Calu3 (cell line): ENCODE measurements at places on chromosomes 7 and 10. TPM values are rescaled to one million over a fixed set of nuclear protein-coding genes. Genes with fewer than 3 reads are reported as not detected.

DNA sequence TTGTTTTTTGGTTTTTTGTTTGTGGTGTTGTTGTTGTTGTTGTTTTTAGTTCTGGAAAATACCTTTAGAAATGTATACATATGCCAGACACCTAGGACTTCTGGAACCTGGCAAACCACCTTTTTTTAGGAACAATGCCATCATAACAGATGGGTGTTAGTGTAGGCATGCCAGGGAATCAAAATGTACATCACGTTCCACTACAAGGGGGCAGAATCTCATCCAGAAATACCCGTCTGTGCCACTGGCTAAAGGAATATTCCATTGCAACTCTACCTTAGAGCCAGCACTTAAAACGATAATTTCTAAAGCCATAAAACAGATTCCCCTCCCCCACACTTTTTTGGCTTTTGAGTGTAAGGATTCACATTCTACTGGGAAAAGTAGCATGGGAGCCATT is 239.8 kb downstream of the ETV1 start:
- H3K36me3 ChIP-seq: no peaks in the 10 kb centered on the region
- H3K27me3 ChIP-seq: no peaks in the 10 kb centered on the region
- no peak for DNase-seq
- H3K4me3 ChIP-seq: no peak overlapping the region

HOXA9 gene
- total RNA-seq: 1.7 and 2.5 TPM in 2 replicates

- no peaks in the 10 kb centered on the region for H3K27me3 ChIP-seq
- H3K27ac ChIP-seq: no peak overlapping the region
- DNase-seq: no peak
- H3K4me3 ChIP-seq: no peak overlapping the region
Measured at GRCh38 chr7:40536421-40536820, 401.6 kb downstream of the SUGCT start.

NMT2 gene
- total RNA-seq: 7.5 and 8.6 TPM in 2 replicates

DNA sequence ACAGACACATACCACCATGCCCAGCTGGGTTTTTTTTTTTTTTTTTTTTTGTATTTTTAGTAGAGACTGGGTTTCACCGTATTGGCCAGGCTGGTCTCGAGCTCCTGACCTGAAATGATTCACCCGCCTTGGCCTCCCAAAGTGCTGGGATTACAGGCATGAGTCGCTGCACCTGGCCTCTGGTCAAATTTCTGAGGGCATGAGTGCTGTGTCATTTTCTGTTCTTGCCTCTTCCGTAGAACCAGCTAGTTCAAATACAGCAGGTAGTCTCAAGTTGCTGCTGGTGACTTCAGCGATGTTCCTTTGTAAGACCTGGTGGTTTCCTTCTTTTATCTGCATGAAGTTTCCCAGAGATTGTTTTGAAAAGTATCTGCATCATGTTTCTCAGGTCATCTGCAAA is 134.8 kb upstream of the SHH start:
- no peaks in the 10 kb centered on the region for H3K27me3 ChIP-seq
- no peak overlapping the region for H3K27ac ChIP-seq
- H3K4me3 ChIP-seq: no peak overlapping the region
- DNase-seq: no peak

GRCh38 chr10:96502561-96503282 is 11.0 kb downstream of the TLL2 start:
- H3K27me3 ChIP-seq: no peaks in the 10 kb centered on the region
- DNase-seq: no peak
- no peak overlapping the region for H3K27ac ChIP-seq
- peaks cover 12% of the 10 kb centered on the region for H3K4me1 ChIP-seq

DNA sequence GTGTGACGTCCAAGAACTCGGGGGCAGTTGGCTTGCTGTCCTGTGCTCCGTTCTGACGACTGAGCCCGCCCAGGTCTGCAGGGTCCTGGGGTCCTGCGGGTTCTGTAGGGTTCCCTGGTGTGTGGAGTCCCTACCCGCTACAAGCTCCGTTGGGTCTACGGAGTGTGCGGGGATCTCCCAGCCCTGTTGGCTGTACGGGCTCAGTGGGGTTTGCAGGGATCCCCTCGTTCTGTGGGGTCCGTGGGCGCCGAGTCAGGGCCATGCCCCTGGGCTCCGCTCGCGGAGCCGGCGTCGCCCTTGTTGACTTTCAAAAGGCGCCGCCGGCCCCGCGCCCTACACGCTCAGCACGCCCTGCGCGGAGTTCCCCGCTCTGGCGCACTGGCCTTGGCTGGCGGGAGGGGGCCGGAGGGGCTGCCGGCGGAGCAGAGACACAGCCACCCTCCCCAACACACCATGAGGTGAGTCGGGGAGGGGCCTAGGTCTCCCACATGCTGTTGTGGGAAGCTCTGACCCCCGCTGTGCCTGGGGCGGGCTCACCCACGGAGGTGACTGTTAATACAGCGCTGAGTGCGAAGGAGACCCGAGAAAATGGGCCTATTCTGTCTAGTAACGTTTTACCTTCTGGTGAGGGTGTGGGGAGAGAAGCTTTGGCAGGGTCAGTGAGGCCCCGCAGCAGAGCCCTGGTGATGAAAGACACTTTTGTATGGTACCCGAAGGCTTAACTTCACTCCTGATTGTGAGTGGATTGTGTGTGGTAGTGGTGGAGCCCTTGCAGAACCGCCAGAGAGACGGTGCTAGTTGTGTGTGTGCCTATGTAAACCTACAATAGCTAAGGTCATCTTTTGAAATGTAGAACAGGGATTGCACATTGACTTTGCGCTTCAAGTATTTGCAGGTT is 8.1 kb downstream of the TASOR2 start:
- DNase-seq: peak; percentile 49
- no peak overlapping the region for H3K27ac ChIP-seq
- peaks cover 19% of the 10 kb centered on the region for H3K4me1 ChIP-seq
- peak overlapping the region; percentile 72 for H3K4me3 ChIP-seq
- H3K36me3 ChIP-seq: peaks cover 19% of the 10 kb centered on the region

DNA sequence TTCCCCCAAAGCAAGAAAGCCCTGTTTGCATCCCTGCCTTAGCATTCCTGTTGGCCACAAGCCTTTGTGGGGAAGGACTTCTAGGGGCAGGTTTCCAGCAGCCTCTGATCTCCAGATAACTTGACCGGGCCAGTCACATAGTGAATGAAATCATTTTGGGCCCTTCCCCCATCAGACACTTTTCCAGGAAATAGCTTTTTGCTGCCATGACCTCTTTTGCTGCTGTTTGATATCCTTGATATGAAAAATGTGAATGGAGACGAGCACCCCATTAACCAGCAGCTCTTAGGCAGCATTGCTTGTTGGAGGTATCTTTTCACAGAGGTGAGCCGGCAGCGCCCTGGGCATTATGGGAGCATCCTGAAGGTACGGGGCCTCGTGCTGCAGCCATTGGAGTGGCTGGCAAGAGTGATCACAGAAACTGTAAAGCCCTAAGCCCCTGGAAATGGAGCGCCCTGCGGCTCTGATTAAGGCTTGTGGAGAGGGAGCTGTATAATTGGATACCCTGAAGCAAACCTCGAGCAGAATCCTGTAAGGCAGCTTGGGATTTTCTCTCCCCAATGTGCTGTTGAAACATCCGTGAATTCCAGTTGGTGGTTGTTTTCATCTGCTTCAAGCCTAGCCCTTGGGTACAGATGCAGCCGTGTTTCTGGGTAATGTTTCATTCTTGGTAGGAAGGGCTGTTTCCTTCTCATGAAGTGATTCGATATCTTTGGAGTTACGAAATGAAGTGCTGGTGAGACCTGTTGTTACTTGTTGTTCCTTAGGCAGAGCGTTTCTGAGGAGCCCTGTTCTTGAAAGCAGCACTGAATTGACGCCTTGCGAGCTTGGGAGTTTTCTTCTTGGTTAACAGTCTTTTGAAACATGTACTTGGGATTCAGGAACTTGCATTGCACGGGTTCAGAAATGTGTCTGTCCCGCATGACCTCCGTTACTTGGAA is 179.0 kb downstream of the PTEN start:
- H3K4me3 ChIP-seq: no peak overlapping the region
- no peaks in the 10 kb centered on the region for H3K27me3 ChIP-seq
- DNase-seq: no peak
- H3K36me3 ChIP-seq: no peaks in the 10 kb centered on the region
